Stimulated activated CD4-positive, alpha-beta T cell treated with anti-CD3 and anti-CD28 coated beads, Interleukin-15, amount 100 ng/mL, for 1 hour (primary cell): ENCODE measurements at places on chromosomes 7 and 10.

DNA sequence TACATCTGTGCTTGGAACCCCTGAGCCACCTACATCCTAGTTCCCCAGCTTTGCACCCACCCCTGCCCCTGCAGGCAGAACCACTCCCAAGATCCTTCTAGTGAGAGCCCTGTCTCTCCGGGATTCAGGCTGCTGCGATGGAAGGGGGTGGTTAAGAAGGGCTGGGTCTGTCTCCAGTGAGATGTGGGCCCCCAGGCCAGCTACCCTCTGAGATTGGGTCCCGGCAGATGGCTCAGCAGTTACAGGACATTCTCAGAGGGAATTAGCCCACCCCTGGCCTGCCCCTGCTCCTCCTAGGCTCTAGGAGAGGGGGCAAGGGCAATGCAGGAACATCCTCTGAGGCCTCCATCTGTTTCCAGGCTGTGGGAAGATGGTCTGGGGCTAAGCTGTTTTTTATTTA, 27.7 kb downstream of the SLC29A3 start:
- no peak for DNase-seq

GRCh38 chr7:37208528-37208927, 240.1 kb downstream of the ELMO1 start:
- no peak for DNase-seq

GRCh38 chr10:100725869-100726426, 19.4 kb upstream of the PAX2 start:
- no peak for DNase-seq

GRCh38 chr7:55420530-55420929, 55.4 kb downstream of the LANCL2 start:
- DNase-seq = no peak

- no peak for DNase-seq
Observed at GRCh38 chr10:112584276-112584675, 137.3 kb downstream of the VTI1A start.

DNA sequence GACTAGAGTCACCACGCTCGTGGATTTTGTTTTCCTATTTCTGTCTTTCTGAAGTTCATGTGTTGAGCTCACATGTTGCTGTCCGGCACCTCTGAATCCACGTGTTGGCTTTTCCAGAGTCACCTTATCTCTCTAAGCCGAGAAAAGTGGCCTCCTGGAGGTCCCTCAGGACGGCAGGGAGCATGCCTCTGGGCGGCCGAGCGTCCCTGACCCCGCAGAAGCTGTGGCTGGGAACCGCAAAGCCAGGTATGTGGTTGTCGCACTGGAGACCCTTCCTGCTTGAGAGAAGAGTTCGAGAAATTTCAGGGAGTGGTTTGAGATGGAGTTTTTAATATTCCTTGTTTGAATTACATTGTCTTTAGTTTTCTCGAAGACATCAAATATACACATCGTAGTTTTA, 12.6 kb downstream of the IQCE start:
- DNase-seq = no peak

DNA sequence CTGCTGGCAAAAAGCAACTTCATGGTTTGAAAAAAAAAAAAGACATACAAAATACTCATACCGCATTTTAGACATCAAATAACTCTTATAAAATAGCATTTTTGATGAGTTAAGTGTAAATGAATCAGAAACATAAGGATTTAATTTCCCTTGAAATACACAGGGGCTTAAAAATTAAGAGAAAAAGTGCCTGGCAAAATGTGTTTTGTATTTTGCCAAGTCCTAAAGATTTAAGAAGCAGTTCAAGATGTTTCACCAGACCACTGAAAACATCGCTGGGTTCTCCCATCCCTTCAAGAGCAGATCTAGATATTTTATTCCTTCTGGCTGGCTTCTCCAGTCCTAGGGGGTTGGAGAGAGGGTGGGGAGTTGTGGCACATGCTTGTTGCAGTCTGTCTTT, 396.4 kb downstream of the INHBA start:
- DNase-seq = no peak

GRCh38 chr7:188727-189500, 3.5 kb upstream of the FAM20C start:
- DNase-seq = no peak

- DNase-seq = no peak
Observed at GRCh38 chr7:46945328-46945727, 636.6 kb downstream of the TNS3 start.

GRCh38 chr7:110898516-110898915, 192.4 kb upstream of the LRRN3 start:
- no peak for DNase-seq

DNA sequence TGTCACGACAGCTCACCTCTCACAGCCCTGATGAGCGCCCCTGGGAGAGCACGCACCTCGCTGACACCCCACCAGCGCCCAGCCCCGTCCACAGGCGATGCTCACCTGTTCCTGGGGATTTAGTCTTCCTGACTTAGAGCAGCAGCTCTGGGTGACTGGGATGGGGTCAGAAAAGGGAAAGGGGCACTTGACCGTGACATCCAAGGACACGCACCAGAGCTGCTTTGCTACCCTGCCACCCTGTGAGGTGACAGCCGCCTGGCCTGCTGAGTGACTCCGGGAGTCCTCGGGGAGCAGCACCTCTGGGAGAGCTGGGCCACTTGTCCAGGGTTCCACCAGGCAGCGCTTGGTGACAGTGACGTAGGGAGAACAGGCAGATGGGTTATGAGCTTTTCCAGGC, 148.2 kb downstream of the PRKAG2 start:
- no peak for DNase-seq

GRCh38 chr10:47261121-47261520, 38.9 kb upstream of the GDF10 start:
- DNase-seq = no peak

DNA sequence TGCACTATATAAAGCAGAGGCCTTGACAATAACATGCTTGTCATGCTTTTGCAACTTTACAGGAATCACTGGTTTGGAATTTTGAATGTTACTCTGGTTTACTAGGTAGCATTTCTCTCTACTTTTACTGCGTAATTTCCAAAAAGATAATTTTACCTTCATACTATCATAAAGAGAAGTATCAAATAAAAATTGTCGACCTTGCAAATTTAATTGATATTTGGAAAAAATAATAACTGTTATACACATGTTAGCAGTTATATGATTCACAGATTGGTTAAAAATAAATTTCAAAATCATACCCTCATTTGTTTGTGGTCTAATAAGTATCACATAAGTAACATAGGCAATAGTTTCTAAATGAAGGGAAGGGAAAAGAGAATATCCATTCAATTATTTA, 228.5 kb upstream of the CACNA2D1 start:
- DNase-seq = no peak

- DNase-seq = no peak
Observed at GRCh38 chr10:35369049-35369611, 32.8 kb downstream of the CCNY start.

DNA sequence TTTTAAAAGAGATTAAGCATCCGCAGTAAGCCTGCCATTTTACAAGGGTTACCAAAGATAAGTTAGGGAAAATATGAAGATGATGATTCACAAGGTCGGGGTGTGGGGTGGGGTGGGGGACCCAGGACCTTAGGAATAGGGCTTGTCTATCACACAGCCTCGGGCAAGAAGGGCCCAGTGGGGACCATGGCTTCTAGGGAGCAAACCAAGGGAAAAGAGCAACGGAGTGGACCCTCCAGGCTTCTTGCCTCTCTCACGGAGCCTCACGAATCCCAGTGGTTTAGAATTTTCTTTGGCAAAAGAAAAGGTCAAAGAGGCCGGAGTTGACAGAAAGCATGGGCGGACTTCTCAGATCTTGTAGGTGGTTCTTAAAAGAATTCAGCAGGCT, 1.3 kb downstream of the PRKCQ start:
- no peak for DNase-seq
